ENCODE measurements at places on chromosomes 11 and 22.
A peak's percentile ranks its signal among the peaks of the same experiment; 100 is the strongest.

DNA sequence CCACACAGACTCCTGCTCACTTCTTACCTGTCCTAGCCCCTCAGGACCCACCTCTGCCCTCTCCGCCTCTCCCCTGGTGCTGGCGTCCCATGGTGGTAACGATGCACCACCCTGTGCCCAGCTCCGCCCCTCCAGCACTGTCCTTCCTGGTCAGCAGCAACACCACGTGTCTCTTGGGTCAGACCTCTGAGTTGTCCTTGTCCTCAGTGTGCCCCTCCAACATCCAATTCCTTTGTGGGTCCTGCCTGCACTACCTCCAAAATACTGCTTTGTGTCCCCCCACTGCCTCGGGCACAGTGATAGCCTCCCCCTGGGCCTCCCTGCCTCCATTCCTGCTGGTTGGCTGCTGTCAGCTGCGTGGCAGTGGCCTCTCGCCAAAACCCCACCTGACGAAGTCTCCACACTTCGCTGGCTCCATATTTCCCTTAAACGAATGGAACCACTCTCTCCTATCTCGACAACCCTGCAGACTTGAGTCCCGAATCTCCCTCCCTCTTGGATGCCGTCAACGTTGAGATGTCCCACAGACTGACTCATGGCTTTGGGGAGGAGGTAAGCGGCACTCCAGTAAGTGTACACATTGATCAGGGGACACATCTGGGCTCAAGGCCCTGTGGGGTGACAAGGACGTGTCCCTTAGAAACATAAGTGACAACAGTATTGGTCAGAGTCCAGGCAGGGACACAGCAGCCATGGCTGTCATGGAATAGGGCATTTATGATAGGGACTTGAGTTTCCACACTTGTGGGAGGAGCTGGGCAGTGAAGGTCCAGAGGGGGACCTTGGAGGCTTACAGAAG, 42.8 kb downstream of the SHISAL1 start:
- DNase-seq = no peak

- peak; percentile 5 for DNase-seq
Observed at GRCh38 chr11:36564376-36565030, 3.3 kb upstream of the RAG1 start.

DNA sequence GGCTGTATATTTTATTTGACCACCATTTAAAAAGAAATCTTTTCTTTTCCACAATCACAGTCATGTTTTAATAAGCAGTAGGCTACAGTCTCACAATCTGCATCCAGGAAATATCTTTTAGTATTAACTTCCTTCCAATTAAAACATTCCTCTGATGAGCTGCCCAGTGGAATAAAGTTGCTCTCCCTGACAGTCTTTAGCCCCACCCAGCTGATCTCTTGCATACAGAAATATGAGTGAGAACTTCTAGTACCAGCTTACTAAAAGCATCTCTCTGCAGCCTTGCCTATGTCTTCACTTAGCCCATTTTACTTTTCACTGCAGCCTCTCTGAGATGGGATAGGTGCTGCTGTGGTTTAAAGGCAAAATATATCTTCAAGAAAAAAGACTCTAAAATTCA, 143.4 kb upstream of the ANO3 start:
- no peak for DNase-seq

- DNase-seq = no peak
Observed at GRCh38 chr11:71998649-71999310, at the start of gene IL18BP. IL18BP (plus strand) TSS chr11:71998909; CDS start chr11:71999985, 1,076 bp downstream.

- DNase-seq = no peak
Observed at GRCh38 chr11:10400856-10401255, 54.2 kb upstream of the AMPD3 start.
